NCI-H2107 (cell line): ENCODE measurements at places on chromosomes 2 and 18.
A peak's percentile ranks its signal among the peaks of the same experiment; 100 is the strongest.

GRCh38 chr2:69946351-69947324, 14.8 kb downstream of the ASPRV1 start:
- DNase-seq: no peak

DNA sequence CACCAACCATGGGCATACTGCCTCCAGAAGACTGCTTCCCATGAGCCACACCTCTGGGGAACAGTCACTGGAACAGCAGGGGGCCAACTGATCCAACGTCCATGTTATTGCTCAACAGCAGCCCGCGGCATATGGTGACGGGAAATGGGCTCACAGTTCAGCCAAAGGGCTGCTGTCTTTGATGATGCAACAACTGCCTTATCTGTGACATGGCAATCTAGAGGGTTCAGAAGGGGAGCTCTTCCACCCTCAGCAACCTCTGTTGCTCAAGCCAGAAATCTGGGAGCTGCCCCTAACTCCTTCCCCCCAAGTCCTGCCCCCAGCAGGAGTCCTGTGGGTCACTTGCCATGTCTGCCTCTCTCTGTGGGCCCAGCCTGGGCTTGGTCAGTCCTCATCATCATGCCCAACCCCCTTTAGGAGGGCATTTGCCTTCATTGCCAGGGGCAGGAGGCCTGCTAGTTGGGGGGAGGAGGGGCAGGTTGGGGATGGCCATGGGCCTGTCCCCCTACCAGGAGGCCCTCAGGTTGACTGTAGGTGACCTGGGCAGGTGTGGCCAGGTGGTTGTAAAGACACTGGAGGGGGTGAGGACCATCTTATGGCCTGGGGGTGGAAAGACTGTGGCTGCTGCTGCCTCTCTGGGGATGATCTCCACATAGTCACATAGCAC, 212.9 kb downstream of the CYP26B1 start:
- no peak for DNase-seq

DNA sequence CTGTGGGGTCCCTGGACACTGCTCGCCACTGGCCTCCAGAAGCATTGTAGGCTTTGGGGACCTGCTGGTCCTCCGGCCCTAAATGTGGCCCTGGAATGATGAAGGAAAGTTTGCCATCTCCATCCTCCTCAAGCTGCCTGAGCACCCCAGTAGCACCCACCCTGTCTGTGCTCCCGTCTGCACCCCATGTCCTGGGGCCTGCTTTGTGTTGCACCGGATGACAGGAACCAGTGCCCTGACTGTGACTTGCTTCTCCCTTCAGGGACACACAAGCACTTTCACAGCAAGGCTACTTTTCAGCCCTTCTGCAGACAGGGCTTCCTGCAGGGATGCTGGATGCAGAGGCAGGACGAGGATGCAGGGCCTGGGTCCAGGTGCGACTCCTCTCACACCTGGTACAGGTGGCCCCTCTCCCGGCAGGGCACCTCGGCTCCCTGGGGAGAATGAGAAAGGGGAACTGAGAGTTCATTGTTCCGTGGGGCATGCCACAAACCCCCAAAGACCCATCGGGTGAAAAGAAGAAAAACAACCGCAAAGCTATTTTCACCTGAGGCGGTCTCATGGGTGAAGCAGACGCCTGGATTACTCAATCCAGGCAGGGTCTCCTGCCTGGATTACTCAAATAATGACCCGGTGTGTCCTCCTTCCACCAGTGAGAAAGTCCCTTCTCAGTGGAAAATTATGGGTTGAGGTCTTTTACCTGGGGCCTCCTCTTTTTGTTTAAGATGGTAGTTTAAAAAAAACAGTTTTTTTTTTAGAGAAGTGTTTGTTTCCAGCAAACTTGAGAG, 74.9 kb downstream of the LONRF2 start:
- DNase-seq: peak; percentile 65

DNA sequence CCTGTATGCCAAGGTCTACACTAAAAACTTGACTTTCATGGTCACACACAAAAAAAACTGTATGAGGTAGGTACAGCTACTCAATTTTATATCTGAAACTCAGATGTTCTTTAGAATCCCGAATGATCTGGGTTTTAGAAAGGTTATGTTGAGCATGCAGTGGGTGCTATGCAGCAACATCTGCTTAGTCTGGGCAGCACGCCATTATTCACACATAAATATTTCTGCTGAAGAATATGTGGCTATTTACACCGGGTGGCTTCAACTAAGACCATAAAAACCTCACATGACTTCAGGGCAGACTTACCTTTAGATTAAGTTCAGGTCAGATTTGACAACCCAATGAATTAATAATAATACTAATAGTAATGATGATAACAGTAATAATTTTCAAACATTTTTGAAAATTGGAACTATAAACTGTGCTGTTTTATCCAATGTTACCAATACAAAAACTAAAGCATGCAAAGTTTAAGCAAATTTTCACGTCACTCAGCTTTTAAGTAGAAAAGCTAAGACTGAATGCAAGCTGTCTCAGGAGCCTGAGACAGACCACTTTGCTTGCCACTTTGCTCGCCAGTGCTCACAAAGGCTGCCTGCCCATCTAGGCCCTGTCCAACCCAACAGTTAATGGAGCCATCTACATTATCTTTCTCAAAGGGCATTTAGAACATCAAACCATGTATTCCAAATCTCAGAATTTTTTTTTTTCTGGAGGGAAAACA, 292.0 kb downstream of the CNTNAP5 start:
- no peak for DNase-seq

DNA sequence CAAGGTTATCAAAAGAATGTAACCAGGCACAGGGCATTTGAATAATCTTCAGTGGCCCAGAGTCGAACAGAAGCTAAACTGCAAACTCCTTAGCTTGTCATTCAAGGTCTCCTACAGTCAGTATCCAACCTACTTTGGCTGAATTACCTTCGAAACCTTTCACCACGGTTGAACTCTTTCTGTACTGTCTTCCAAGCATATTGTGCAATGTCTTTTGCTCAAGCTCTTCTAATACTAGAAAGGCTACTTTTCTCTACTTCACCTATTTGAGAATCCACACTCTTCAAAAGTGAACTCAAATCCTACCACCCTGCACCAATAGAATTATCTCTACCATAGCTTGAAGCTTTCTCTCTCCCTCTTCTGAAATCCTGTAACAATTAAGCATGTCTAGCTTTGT, 142.9 kb downstream of the NR4A2 start:
- no peak for DNase-seq

GRCh38 chr18:51150113-51150700, 47.3 kb downstream of the MEX3C start:
- no peak for DNase-seq

GRCh38 chr2:237413777-237414661, at the start of gene COL6A3:
COL6A3 (minus strand) TSS chr2:237414164; CDS start chr2:237396817, 17,347 bp downstream.
- no peak for DNase-seq

DNA sequence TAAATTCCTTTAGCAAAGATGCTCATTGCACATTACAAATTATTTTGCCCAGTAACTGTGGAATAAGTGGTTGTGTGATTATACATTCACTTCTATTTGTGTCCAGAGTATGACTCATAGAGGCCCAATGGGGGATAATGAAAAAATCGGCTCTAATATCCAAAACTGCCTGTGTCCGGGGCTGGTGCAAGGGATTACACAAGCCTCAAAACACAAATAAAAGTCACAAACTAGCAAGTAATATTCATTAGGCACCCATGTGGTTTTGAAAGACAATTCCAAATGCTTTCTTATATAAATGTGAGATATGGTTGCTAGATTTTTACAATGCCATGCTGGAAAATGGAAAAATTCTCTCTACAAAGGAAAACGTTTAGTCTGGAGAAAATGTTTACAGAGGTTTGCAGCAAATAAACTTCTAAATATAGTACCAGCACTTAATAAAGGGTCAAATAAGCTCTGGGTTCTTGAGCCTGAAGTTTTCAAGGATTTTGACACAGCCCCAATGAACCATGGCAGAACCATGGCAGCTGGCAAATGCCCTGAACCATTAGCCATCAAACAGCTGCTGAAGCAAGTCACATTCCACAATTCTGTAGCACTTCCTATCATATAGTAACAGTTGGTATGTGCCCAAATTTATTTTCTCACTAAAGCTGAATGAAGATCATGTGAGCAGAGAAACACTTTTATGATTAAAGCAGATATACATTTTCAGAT, 40.5 kb downstream of the IRS1 start:
- no peak for DNase-seq

- DNase-seq: no peak
Measured at GRCh38 chr2:105625632-105626031, 119.1 kb upstream of the NCK2 start.

- DNase-seq: no peak
Measured at GRCh38 chr2:126902152-126902835, 3.6 kb downstream of the TEX51 start.

DNA sequence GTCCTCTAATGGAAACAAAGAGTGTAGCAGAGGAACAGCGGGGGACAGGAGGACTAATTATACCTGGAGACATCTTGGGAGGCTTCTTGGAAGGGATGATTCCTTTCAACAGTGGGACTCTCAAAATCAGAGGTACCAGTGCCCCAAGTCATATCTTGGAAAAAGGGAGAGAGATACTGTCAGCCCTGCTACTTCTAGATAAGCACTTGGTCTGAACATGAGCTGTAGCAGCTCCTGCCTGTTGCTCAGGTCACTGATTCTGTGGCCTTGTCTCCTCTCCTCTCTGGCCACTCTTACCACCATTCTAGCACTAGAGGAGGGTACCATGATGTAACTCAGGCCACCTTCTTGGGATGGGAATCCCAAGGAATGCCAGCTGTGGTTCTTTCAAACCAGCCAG, 54.5 kb downstream of the MFSD6 start:
- DNase-seq: no peak

DNA sequence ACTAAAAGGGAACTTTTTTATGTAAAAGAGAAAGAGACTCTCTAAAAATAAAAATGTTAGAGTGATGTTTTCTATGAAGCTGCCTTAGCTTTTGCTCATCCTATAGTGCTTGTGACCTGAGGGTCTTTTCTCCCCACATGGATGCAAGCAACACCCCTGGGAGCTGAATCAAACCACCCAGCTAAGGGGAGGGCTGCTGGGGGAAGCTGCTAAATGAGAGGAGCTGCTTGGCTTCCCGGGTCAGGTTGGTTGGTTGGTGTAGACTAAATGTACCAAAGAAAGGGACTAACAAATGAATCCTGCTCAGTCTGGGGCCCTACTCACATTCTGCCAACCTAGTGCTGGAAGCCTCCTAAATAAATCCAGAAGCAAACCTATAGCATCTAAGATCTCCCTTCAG, 35.0 kb downstream of the AFF3 start:
- no peak for DNase-seq

- no peak for DNase-seq
Measured at GRCh38 chr2:644871-645270, 32.3 kb downstream of the TMEM18 start.

- DNase-seq: no peak
Measured at GRCh38 chr2:238954841-238955591, 107.1 kb downstream of the TWIST2 start.

GRCh38 chr18:49355028-49355427, 105.4 kb downstream of the DYM start:
- no peak for DNase-seq

GRCh38 chr2:114022360-114023085, 132.6 kb downstream of the ACTR3 start:
- DNase-seq: no peak

DNA sequence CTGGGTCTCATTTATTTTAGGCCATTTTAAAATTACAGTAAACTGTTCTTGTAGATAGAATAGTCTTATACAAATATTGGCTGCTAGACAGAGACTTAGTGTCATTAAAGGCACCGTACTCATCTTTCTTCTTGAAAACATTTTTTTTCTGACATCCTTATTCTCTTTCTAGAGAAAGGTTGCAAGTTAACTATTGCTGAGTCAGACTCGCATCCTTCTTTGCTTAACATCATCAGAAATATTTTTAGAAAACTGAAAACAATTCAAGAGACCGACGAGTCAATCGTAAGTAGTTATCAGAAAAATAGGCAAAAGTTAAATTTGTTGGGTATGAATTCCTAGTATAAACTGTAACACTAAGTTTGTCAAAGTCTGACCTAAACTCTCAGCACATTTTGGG, 72.2 kb downstream of the HNMT start:
- no peak for DNase-seq

DNA sequence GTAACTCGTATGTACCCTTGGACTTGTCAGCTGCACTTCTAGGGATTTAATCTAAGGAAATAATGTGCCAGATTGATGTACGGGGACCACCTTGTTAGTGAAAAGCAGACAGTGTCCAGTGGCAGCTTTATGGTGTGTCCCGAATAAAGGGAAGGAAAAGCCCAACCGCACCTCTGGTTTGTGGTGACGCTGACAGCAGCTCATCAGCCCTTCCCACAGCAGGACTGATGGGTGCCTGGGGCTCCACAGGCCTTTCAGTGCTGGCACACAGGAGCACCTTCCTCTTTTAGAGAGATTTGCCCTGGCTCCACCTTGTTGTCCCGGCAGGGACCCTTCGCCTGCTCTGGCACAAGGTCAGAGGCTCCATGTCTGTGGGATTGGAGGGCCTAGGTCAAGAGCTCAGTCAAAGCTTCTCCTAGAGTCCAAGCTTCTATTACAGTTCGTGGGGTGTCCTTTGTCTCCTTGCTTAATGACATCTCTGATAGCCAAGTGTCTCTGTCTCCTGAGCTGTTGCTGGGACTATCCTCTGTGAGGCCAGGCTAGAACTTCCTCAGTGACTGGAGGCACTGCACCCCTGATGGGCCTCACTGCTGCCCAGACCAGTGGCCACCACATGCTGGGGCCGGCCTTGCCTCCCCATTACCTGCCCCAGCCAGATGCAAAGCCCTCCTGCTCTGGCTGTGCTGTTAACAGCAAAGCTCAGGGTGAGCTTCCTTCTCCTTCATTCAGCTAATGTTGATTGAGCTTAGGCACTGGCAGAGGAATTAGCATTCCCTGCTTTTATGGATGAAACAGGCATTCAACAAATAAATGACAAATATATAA, 33.0 kb upstream of the SCLY start:
- no peak for DNase-seq

GRCh38 chr2:60661073-60661738, 94.9 kb upstream of the PAPOLG start:
- no peak for DNase-seq

DNA sequence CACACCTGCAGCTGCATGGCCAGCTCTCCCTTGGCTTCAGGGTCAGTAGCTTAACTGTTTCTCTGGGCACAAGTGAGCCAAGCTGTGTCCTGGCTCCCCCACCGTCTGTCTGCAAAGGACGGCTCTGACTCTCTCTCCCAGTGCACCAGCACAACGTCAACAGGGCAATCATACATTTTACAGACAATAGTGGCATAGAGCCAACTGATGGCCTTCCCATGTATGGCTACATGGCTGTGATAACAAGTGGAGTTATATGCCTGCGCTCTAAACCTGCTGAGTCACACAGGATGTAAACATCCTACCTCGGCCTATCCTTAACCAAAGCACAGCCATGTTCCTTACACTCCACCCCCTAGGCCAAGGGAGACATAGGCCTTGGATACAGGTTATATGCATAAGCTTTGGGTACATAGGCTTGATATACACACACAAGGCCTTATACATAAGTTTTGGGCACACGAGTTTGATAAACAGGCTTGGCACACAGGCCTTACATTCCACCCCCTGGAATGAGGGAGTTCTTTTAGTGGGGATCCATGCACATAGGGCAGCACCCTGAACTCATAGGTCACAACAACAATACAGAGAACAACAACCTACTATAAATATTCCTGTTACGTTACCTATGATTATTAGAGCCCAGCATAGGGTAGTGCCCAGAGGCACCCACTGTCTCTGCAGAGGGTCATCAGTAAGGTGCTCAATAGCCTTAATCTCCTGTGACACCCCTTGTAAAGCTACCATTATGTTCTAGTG, 17.7 kb downstream of the PHOSPHO2 start:
- DNase-seq: no peak

- no peak for DNase-seq
Measured at GRCh38 chr2:160321006-160321405, 120.9 kb upstream of the ITGB6 start.

GRCh38 chr18:23833714-23834113, 144.5 kb downstream of the LAMA3 start:
- peak; percentile 32 for DNase-seq
